ENCODE measurements at places on chromosomes 3 and 15.

DNA sequence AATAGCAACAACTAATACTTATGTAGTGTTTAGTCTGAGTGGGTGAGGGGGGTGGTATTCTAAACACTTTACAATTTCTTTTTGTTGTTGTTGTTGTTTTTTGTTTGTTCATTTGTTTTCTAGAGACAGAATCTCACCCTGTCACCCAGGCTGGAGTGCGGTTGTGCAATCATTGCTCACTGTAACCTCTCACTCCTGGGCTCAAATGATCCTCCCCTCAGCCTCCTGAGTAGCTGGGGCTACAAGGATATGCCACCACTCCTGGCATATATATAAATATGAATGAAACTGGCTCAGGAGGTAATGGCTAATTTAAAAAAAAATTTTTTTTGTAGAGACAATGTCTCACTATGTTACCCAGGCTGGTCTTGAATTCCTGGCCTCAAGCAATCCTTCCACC lies 19.1 kb downstream of the SPSB4 start:
- no peak for DNase-seq

- DNase-seq = no peak
These were observed 93.6 kb downstream of the PLCL2 start for GRCh38 chr3:16978234-16978920.

DNA sequence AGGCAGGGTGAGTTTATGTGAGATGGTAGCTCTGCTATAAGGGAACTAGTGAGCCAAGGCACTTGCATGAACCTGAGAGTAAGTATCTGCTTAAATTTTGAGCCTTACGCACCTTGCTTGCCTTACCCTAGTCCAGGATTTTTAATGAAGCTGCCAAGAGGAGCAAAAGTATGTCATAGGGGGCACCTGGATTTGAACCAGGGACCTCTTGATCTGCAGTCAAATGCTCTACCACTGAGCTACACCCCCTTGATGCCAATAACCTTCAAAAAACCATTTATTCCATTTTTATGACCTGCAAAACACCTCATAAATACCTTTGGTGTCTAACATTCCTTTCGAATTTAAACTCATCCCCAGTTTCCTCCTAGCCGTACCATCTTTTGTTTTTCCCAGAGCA lies 88.3 kb upstream of the ACP3 start:
- no peak for DNase-seq

- DNase-seq = no peak
These were observed 101.2 kb upstream of the ZBTB20 start for GRCh38 chr3:115248274-115248673.

DNA sequence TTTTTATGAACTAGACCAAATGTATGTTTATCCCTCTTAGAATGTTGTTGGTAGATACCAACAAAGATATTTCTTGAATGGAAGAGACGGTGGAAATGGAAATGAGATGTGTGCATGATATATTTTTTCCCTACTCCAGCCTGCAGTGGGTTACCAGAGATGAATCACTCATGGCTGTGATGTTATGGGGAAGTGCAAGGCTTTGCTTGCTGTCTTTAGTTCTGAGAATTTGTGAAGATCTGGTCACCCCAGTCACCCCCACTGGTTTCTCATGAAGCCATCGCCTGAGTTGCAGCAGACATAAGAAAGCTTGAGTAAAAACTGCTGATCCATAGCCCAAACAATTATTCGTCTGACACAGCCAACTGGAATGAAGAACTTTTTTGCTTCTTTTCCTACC lies 78.1 kb upstream of the EOMES start:
- no peak for DNase-seq

All from Caki2 (cell line).